ENCODE measurements at places on chromosomes 13 and 19.

GRCh38 chr13:113565526-113566226 is 18.9 kb upstream of the TFDP1 start:
- no peak for DNase-seq

DNA sequence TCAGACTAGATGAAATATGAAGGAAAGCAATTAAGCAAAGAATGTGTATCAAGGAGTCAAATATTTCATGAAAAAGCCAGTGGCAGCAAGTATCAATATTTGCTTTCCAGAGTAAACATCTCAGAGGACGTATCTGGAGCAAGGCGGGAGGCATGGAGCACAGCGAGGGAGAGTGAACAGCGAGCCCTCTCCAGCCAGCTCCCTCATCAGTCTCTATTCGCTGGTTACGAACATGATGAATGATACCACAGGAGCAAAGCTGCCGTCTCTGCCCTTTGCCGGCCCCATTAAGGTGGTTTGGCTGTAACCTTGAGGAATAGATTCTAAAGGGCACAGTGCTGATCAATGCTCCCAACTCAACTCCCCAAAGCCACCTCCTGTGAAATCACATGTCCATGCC is 95.8 kb downstream of the CCNA1 start:
- DNase-seq: no peak

DNA sequence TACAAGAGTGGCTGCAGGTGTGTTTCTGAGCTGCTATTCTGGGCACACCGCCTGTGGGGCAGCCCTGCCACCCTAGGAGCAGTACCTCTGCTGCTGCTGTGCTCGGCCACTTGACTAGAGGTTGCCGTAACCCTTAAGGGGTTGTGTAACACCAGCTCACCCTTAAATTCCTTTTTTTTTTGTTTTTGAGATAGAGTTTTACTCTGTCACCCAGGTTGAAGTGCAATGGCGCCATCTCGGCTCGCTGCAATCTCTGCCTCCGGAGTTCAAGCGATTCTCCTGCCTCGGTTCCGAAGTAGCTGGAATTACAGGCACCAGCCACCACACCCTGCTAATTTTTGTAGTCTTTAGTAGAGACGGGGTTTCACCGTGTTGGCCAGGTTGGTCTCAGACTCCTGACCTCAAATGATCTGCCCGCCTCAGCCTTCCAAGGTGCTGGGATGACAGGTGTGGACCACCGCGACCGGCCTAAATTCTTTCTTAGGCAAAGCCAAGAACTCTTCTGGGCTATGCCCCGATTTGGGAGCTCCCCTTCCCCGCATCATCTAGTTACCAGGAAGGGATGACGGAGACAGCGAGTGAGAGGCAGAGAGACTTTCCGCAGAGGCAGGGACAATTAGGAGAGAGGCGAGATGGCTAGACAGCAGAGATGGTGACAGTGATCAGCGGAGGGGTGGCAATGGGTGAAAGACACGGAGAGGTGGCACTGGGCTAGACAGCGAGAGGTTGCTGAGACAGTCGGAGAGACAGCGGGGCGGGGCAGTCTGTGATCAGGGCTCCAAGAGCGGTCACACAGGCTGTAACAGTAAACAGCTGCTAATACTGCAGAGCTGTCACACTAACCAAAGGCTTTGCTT is 4.4 kb upstream of the LILRA5 start:
- no peak for DNase-seq

GRCh38 chr13:66468656-66469055 is 761.5 kb downstream of the PCDH9 start:
- no peak for DNase-seq

DNA sequence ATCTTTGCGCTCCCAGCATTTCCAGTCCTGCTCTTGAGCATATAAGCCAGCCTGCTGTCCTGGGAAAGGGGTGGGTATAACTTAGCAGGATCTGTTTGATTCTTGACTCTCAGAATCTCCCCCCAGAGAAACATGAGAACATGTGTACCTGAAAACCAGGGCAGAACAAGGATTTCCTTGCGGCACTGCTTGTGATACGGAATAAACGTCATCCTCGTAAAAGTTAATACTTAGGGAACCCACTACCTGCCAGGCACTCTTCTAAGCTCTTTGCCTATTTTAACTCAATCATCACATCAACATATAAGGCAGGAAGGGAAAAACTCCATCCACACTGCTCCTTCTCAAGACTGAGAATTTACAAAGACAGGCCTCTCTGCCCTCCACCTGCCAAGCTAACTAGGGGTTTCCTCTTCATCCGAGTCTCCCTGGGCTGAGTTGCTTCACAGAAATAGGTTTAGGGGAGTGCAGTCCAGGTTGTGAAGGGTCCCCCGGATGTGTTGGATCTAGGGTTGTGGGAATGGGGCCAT is 1.1 kb downstream of the ZNF653 start:
- DNase-seq: no peak

DNA sequence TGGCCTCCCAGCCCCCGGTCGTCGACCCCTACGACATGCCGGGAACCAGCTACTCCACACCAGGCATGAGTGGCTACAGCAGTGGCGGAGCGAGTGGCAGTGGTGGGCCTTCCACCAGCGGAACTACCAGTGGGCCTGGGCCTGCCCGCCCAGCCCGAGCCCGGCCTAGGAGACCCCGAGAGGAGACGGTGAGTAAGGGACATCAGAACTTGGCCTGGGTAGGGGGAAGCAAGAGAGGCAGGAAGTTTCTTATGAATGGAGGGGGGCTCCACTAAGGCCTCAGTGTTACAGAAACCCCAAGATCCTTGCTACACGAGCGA is 2.9 kb downstream of the FOSB start:
- DNase-seq: no peak

GRCh38 chr19:6644796-6645195 is 25.2 kb downstream of the TNFSF14 start:
- no peak for DNase-seq

DNA sequence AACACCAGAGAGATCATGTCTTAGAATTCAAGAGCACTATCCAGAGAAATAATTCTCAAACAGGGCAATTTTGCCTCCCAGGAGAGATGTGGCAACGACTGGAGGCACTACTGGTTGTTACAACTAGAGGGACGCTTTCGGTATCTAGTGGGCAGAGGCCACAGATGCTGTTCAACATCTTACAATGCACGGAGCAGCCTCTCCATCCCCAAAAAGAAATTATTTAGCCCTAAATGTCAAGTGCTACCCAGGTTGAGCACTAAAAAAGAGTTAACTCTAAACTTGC is 78.6 kb downstream of the ABCC4 start:
- no peak for DNase-seq

DNA sequence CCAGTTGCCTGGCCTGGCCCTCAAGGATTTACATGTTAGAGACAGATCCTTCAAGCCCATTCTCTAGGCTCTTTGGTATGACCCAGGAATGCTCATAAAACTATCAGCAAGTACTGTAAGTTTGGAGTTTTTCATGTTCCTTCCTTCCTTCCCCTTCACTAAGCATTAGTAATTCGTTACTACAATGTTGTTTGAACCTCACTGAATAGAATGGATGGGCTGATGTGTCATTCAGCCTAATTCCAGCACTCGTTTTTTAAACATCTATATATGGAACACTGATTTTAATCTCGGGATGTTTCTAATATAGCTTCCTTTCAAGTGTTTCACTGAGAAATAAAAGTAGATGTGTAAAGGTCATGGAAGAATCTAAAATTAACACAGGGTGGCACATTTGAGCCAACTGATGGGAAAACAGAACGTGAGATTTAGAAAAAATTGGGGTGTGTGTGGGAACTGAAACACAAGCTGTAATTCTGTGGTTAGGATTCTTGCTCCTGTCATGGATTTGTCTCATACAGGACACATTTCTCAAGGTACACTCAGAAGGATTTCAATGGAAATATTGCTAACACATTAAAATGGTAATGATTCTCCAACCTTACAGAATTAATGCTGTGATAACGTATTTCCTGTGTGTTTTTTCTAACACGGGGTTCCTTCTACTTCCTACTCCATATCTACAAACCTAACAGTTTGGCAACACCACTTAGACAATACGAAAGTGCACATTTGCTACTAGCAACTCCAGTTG is 93.4 kb downstream of the FLT1 start:
- DNase-seq: no peak

GRCh38 chr19:2578391-2578890 is 102.5 kb downstream of the GADD45B start:
- DNase-seq: no peak

- peak; percentile 48 for DNase-seq
Observed at GRCh38 chr13:113275387-113275786, 21.7 kb upstream of the LAMP1 start.

DNA sequence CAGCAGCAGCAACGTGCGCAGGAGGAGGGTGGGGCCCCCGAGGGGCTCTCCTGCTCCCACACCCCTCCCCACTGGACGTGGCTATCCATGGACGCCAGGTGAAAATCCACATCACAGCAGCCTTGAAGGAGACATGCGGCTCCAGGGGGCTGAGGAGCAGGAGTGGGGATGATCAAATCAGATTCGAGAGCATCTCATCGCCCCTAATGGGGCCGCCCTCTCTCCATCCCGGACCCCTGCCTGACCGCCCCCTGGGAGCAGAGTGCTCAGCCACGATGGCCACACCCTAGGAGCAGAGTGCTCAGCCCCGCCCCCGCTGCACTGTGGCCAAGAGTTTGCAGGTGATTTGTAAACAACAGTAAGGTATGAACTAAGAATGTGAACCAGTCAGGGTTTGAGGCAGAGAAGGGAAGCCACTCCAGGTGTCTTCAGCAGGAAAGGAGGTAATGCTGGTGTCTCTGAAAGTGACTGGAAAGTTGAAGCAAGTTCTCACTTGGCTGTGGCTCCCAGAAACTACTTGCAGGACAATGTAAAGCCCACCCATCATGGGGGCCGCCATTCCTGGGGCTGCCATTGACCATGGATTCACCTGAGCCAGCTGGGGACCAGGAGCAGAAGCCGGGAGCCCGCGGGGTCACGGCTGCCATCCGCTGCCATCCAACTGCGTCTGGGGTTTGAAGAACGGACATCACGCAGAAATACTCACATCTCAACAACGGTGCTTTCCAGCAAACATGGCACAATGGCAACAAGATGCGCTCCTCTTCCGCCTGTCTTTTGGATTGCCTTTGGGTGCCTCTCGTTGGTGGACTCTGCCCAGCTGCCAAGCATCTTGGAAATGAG is 71.8 kb downstream of the SPACA7 start:
- DNase-seq: no peak

- DNase-seq: no peak
Observed at GRCh38 chr13:48653472-48653939, at the start of gene CYSLTR2. CYSLTR2 (plus strand) TSS chr13:48653929; CDS start chr13:48706818, 52,889 bp downstream.

DNA sequence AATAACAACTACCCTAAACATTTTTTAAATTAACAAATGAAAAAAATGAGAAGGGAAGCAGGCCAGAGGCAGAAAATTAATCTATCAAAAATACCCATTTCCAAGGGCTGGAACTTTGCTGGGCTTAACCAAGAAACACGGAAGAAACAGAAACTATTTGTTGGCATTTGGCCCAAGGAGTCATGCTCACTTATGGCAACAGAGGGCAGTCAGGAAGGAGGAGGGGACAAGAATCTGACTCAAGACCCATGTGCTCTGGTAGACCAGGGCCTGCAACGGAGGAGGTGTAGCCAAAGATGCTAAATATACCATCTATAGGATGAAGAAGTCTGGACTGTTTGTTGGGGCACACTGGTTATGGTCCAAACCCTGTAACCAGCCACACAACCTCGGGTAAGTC is 496.7 kb downstream of the COG6 start:
- no peak for DNase-seq

- DNase-seq: no peak
Observed at GRCh38 chr13:71862459-71862943, 4.5 kb downstream of the DACH1 start.

DNA sequence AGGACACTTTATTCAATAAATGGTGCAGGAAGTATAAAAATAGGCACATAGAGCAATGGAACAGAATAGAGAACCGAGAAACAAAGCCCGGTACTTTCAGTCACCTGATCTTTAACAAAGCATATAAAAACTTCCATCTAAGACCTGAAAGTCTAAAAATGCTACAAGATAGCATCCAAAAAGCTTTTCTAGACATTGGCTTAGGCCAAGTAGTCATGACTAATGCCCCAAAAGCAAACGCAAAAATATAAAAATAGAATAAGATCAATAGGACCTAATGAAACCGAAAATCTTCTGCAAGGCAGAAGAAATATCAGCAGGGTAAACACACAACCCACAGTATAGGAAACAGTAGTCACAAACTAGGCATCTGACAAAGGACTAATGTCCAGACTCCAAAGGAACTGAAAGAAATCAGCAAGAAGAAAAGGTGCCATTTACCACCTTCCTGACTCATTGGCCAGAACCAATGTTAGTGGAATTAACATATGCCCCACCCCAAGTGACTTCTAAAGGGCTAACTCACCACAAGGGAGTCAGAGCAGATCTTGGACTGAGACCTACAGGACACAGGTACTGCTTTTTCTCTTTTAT is 40.8 kb upstream of the CEACAM21 start:
- DNase-seq: no peak

GRCh38 chr19:44752123-44752815 is 3.8 kb downstream of the BCL3 start:
- DNase-seq: no peak

DNA sequence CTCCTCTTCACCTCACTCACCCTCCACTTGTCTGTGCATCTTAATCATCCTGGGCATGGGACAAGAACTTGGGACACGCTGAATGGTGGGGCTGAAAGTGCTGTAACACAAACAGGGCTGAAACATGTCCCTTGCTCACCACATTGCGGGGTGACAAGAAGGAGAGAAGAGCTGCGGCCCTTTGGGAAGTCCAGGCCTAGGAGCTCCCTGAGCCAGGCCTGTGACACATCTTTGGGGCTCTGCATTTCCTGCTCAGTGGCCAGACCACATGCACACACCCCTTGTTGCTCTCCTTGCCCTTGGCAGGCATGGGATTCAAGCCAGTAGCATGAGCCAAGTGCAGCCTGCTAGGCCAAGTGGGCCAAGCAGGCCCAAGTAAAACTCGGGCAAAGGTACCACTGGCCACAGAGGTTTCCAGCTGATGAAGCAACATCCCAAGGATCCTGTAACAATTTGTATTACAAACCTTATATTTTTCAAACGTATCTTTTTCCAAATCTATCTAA is 1384.3 kb upstream of the PCDH20 start:
- DNase-seq: no peak

- DNase-seq: no peak
Observed at GRCh38 chr19:37991176-37991835, 84.3 kb downstream of the SIPA1L3 start.

DNA sequence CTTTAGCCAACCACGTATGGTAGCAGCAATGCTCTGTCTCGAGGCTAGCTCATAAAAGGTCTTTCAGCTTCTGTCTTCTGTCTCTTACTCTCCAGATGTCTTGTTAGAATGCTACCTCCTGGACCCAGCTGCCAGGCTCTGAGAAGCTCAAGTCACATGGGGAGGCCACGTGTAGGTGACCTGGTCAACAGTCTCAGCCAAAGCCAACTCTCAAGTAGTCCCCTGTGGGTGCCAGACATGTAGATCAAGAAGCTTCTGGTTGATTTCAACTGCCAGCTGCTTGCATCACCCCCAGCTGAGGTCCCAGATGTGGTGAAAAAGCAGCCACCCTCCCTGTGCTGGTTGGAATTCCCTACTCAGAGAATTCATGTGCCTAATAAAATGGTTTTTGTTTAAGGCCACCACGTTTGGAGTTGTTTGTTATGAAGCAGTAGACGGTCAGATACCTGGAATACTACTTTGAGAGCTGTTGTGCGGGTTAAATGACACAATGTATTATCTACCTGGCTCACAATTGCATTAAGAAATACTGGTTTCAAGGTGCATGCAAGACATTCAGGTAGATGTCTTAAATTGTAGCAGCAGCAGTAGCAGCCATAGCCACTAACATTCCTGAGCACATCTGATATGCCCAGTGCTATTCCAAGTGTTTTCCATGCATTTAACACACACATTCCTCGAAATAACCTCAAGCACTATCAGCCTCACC is 131.0 kb upstream of the RFC3 start:
- DNase-seq: no peak

All from stimulated activated CD4-positive, alpha-beta T cell treated with anti-CD3 and anti-CD28 coated beads, Interleukin-15, amount 100 ng/mL, for 24 hours (primary cell).